LoVo (cell line): ENCODE measurements at places on chromosomes 3 and 15.

DNA sequence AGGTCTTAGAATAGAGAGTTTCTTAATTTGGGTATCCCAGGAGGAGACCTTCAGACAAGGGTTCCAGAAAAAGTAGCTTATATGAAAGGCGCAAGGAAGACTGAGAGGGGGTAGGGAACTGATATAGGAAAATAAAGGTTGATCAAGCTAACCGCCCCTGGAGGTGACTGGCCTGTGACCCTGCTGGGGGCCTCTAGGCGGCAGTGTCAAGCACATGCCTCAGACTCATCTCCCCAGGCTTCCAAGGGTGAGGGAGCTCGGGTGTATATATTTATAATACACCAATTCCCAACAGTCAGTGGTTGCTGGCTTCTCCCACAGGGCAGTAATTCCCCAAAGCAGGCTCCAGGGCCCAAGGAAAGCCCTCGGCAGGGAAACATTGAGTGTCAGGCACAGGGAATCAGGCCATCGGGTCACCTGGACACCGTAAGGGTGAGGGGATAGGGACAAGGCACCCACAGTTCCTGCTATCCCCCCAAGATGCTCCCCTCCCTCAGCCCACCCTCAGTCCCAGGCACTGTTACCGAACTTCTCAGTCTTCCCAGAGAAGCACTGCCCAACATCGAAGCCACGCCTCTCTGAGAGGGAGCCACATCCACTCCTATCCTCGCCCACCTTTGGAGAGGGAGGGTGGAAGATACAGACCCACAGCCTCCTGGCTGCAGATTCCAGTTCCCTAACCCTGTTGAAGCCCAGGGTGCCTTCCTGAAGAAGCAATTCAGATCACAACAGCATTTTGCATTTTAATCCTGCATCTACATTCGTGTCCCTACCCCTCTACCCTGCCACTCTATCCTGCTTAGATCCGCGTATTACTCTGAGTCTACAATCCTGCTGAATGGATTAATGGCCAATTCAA, 19.5 kb upstream of the CAV3 start:
- DNase-seq: no peak

- DNase-seq: no peak
Observed at GRCh38 chr3:155035553-155035952, 44.6 kb upstream of the MME start.

- DNase-seq: no peak
Observed at GRCh38 chr3:196406811-196407470, 25.3 kb downstream of the UBXN7 start.

DNA sequence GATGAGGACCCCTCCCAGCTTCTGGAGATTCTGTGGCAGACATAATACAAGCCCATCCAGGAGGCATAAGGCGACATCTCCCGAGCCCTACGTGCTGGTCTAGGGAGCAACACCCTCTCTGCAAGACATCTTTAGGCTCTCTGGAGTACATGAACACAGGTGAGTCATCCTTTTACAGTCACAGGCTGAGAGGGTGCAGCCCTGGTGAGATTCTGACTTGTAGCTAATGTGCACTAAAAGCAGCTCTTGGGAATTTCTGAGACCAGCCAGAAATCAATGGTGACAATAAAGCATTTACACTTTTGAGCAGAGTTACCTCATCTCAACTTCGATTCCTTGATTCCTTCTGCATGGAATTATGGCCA, 131.1 kb downstream of the XXYLT1 start:
- peak; percentile 47 for DNase-seq

DNA sequence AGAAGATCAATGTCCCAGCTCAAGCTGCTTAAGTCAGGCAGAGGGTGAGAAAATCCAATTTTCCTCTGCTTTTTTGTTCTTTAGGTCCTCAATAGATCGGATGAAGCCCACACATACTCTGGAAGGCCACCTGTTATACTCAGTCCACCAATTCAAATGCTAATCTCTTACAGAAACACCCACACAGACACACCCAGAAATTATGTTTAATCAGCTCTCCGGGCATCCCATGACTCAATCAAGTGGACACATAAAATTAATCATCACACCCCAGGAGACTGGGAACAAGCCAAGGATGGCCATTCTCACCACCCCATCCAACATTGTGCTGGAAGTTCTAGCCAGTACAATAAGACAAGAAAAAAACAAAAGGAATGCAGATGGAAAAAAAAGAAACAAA, 67.8 kb upstream of the SLC24A5 start:
- DNase-seq: no peak

DNA sequence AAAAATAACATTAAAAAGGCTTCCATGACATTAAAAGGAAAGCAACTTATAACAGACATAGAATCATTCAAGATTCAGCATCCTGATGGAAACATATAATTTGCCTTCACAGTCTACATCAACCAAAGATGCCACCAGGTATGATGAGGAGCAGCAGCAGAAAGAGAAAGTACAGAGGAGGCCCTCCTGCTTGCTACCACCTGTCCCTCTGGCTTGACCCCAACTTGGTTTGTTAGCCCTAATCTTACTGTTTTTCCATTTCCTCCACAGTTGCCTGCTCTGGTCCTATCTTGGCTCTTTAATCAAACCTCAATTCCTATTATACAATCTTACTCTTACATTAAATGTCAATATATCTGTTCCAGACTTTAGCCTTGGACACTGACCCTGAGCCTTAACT, 171.3 kb downstream of the DPH6 start:
- no peak for DNase-seq

- DNase-seq: no peak
Observed at GRCh38 chr3:13772321-13772745, 107.5 kb downstream of the WNT7A start.

GRCh38 chr15:66735909-66736305, 33.9 kb downstream of the SMAD6 start:
- no peak for DNase-seq

GRCh38 chr3:127448161-127448561, 142.4 kb downstream of the TPRA1 start:
- DNase-seq: no peak

DNA sequence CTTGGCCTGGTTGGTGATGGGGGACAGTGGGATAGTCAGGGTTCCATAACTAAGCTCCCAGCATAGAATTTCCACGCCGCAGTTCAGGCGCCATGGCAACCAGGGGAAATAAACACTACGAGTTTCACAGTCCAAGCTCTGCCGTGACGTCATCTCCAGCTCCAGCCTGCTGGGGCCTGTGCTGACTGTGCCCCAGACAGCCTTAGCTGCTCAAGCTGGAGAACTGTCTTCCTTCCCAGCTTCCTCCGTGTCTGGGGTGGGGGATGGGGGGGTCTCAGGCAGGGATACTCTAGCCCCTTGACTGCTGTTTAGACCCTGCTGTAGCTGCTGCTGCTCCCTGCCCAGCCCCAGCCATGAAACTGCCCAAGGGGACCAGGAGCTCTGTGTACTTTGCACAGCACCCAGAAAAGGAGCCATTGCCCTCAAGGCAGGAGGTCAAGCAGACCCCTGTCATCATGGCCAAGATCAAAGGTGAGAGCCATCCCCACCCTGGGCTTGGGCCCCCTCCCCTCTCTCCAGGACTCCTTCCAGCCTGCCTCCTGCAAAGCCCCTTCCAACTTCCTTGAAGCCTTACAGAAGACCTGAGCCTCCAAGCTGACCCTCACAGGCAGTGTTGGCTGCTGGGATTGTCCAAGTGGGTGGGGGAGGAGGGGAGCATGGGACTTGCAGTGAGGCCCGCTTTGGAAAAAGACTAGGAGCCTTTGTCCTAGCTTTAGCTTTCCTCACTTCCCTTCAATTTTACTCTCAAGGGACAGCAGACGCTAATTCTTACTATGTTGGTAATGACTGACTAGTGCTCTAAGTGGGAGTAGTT, 11.4 kb upstream of the CSPG4 start:
- no peak for DNase-seq

GRCh38 chr3:195910499-195910845, 2.1 kb upstream of the TNK2 start:
- DNase-seq: no peak
